ENCODE measurements at places on chromosomes 12 and 14. TPM values are rescaled to one million over a fixed set of nuclear protein-coding genes. Genes with fewer than 3 reads are reported as not detected.

DNA sequence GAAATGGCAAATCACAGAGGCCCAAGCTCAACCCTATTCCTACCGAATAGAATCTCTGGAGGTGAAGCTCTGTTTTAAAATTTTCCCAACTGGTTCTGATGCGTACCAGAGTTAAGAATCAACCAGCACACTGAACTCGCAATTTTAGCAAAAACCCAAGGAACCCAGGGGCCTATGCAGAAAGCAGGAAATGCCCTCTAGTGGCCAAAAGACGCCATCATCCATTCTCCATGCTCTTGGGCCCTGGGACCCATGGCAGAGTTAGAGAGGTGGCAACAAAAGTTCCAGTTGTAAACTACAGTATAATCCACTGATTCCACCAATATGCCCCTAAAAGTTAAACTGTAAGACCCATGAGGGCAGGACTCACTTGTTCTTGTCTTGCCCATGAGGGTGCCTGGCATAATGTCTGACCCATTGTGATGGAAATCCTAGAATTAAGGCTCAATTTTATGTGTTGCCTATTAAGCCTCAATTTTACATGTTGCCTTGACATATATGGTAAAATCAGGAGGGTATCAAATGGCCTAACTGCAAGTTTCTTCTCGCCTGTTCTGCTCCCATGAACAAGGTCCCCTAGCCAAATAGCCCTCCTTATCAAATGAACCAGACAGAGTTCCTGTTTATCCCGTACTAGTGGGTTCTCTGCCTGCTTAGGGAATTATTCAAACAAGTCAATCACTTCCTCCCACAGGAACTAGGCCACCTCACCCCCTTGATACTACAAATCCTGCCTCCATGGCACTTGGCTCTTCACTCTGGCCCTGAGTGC lies 137.5 kb upstream of the CPM start:
- DNase-seq: peak; percentile 61

- no peak for DNase-seq
These were observed 9.1 kb downstream of the VWF start for GRCh38 chr12:6115389-6115788.

DNA sequence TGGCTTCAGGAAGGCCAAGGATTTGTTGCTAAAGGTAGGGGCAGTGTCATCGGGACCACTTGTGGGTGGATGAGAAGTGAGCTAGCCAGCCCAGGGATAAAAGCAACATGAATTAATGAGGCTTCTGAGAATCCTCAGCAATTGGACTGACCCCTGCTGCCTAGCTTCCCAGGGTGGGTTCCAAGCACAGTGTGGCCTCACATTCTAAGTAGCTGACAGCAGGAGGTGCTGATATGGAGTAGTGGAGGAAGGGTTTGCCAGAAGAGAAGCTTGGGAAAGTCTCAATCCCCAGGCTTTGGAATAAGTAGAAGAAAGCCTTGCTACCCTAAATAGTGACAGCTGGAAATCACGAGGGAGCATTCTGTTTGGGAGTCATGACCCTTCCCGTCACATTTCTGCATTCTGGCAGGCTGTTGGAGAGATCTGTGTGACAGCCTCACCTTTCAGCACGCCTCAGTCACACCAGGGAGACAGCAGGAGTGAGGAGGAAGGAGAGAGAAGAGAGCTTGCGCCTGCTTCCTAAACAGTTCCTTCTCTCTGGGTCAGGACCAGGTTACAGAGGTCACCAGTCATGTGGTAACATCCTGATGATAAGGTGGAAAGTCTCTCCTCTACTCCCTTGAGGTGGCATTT lies 31.2 kb downstream of the DACT1 start:
- DNase-seq: no peak

The SOAT2 gene
- 1.2 TPM for total RNA-seq

DNA sequence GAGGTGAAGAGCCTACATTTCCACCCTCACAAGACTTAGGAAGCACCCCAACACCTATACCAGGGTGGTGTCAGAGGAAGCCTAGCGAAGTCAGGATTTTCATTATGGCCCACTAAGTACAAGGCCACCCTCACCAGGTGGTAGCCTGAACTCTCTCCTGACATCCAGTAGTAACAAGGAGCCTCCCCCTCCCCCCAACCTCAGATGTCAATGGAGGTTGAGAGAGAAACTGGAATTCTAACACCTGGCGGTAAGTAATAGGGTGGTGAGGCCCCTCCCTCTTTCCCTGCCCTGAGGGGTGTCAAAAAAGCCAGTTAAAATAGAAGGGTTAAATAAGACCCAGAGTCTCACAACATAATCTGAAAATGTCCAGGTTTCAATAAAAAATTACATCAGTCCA lies 37.6 kb downstream of the SINHCAF start:
- no peak for DNase-seq

GRCh38 chr12:53205747-53206419 lies 1.2 kb downstream of the ITGB7 start:
- DNase-seq: peak; percentile 73

GRCh38 chr14:90115780-90116179 lies 54.0 kb downstream of the KCNK13 start:
- no peak for DNase-seq

The DIABLO gene
- total RNA-seq: 26.5 TPM

DNA sequence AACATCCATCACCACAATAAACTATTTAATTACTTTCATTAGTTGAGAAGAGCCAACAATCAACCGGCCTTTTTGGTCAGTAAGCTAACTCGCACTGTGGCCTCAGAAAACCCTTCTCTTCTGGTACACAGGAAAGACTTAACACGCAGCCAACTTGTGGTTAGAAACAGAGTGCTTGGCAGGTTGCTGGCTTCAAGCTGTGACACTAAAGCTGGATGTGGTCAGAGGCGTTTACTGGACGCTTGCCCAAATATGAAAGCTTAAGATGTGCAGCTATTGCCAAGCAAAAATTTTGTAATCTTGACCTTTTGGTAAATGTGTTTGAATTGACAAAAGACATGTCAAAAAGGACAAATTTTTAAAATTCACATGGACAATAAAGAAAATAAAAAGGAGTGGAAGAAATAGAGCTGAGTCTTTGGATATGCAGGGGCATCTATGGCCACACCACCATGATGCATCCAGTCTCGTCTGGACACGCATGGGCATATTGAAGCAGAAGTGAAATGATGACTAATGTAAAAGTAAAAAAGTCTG lies 2.6 kb upstream of the KLRK1 start:
- no peak for DNase-seq

DNA sequence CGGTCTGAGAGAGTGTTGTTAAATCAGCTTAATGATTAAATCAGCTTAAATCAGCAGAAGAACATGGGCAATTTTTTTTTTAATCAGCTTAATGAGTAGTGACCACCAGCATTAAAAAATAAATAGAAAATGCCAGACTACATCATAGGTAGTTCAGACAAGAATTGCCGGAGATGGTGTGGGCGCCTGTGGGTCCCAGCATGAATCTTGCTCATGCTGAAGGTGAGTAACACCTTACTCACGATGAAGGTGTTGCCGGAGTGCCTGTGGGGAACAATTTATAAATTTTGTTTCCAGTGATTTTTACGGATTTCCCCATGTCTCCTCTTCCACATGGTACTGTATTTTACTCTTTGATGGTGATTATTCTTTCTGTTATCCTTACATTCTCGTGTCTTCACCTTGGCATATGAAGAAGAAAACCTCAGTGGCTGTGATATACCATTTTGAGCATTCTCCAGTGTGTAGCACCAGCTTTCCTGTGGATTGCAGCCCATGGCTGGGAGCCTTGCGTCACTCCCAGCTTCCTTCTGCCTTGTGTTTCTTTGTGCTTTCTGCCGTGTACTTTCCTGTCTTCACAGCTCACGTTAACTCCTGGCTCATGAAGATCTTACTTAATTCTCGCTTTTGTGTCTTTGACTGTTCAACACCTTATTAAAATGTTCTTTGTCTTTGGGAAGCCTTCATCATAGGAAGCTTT lies 4.7 kb downstream of the TDRD9 start:
- no peak for DNase-seq

DNA sequence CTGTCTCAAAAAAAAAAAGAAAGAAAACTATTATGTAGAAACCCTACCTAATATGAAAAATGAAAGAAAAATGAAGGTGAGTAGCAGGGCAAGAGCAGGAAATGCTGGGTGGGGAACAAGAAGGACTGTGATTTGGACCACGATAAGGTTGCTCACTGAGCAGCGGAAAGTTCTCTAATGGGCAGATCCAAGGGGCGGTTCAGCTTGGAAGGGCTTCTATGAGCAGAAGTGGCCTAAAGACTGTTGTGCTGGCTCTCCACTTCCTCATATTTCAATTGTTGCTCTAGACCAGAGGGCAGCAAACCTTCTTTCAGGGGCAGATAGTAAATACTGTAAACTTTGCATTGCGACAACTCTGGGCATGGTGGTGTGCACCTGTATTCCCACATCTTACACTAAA lies 16.3 kb upstream of the NFYB start:
- DNase-seq: no peak

DNA sequence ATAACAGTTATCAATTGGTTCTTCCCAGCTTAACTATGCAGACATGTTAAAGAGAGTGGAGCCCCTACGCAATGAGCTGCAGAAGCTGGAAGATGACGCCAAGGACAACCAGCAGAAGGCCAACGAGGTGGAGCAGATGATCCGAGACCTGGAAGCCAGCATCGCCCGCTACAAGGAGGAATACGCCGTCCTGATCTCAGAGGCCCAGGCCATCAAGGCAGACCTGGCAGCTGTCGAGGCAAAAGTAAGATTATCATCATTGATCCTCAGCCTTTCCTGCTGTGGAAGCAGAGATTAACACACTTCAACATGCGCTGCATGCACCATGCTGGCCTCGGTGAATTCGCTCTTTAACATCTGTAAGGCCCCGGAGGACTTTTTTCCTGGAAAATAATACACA lies 53.6 kb downstream of the HSP90AA1 start:
- no peak for DNase-seq

DNA sequence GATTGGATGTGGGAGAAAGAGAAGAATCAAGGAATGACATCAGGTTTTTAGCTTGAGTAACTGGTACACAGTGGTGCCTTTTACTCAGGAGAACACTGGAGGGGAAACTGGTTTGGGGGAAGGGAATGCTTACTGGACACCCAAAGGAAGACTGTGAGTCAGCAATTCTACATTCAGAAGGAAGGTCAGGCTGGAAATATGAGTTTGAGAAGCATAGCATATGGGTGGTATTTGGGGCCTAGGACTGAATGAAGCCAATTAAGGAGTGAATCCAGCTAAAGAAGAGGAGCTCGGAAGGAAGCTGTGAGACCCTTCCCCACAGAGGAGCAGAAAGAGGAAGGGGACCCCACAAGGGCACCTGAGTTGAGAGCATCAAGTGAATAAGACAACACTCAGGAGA lies 35.4 kb downstream of the DMAC2L start:
- DNase-seq: no peak

DNA sequence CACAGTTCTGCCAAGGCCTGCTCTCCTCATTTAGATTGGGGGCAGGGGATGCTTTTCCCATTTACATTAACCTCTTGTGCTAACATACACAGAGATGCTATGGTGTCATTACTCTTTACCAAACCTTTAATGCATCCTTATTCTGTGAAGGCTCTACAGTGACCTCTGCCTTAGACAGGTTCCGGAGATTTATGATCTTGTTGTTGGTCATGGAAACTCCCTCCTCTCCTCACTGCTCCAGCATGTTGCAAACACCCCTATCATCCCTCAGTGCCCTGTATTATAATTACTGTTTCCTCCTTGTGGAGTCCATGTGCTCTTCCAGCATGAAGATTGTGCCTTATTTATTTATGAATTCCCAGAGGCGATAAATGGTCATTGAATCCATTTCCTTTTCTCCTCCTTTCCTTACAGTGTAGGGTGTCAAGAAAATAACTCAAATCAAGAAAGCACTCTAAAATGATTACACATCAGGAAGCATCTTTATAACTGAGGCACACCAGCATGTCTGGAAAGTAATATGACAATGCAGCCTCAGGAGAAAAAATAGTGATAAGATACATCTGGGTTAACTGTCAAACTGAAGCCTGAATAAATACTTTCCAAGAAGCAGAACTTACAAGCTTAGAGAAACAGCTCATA lies 37.8 kb downstream of the RTN1 start:
- no peak for DNase-seq

The ASCL1 gene
- not detected for total RNA-seq

DNA sequence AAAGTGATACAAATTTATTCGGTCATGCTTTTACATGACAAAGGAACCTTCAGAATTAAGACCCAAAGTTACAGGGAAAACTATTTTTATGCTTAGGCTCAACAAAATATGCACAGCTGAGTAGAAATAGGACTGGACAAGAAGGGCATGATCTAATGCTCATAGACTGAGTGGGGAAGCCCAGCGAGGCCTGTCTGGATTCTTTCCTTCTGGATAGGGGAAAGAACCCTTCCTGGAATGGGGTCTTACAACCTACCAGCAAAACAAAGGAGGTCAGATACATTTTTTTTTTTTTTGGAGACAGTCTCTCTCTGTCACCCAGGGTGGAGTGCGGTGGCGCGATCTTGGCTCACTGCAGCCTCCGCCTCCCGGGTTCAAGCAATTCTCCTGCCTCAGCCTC lies 2.2 kb upstream of the DDX55 start:
- no peak for DNase-seq

The OR9K2 gene
- total RNA-seq: not detected

The KSR2 gene
- not detected for total RNA-seq

DNA sequence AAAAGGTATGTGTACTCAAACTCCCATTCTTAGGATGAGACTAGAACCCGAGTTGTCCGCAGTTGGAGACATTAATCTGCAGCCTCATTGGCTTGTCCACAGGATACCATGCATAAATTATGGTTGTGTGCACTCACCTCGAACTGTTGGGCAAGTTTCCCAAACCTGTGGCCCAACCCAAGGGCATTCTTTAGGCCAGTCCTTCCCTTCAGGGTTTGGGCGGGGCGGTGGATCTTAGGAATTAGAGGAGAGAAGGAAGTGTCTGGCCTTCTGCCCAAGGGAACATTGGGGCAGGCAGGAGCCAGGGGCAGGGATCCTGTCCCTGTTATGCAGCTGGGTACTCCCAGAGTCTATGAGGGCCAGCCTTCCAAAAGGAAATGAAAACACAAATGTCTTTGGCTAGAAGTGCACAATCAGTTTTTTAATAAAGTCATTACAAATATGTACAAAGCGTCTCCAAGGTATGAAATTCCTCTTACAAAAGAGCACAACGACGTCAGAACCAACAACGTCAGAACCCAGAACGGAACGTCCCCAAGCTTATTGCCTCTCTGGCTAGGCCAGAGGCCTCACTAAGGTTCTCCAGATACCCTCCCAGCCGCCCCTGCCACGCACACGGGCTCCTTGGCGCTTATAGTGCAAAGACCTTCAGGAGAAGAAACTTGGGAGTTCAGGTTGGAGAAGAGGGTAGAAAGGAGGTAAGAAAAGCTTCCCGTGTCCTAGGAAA lies 25.3 kb downstream of the HRK start:
- DNase-seq: no peak

- no peak for DNase-seq
These were observed 61.2 kb upstream of the DIO3 start for GRCh38 chr14:101500061-101500460.

DNA sequence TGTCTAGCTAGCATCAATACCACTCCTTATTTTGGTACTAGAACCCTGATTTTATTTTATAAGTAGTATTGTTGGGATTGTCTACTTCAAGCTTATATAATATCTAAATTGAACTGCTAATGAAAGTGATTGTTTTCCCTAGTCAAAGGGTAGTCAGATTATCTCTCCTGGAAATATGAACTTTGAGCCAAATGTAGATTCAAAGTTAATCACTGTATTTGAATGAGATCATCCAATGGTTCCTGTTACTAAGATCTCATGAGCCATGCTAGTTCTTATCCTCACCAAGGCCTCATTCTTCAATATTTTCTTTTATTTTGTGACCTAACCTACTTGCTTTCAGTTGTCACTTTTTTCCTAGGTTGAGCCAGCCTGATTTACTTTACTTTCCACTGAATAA lies 276.7 kb downstream of the RASSF9 start:
- DNase-seq: no peak

- no peak for DNase-seq
These were observed 89.5 kb downstream of the FBXO33 start for GRCh38 chr14:39342768-39343167.

- no peak for DNase-seq
These were observed 53.2 kb upstream of the AMN1 start for GRCh38 chr12:31781894-31782540.

Measured in aorta (tissue), 5 donors.